ENCODE measurements at places on chromosomes 5 and 9. TPM values are rescaled to one million over a fixed set of nuclear protein-coding genes. Genes with fewer than 3 reads are reported as not detected.
A peak's percentile ranks its signal among the peaks of the same experiment; 100 is the strongest.

DNA sequence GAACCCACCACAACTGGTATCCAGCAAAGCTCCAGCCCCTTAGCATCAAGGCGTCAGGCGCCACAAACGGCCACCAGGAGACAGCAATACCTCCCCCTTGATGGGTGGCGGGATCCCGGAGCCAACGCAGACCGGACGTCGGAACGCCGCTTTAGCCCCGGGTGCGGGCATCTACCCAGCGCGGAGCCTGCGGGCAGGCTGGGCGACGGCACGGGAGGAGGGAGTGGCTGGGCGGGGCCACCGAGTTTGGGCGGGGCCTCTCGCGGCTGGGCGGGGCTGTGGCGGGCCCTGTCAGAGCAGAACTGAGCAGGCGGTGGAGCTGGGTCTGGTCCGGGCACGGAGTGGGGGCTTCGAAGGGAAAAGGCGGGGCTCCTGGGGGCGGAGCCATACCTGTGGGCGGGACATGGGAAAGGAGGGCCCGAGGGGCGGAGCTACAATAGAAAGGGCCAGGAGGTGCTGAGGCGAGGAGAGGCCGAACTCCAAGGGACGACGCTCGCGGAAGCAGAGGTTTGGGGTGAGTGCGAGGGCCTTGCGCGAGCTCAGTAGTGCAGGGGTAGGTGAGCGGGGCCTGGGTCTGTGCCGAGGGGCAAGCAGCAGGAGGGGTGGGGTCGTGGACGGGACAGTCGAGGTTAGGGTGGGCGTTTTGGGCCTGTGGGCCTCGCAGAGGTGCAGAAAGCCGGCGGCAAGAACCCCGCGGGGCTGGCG, 40.2 kb upstream of the GARNL3 start:
- DNase-seq, result peak; percentile 96

GRCh38 chr9:135159801-135160200, 72.3 kb downstream of the OLFM1 start:
- no peak for DNase-seq

- DNase-seq, result no peak
Observed at GRCh38 chr9:72524820-72525540, 3.6 kb downstream of the TMC1 start.

- peak; percentile 26 for DNase-seq
Observed at GRCh38 chr9:129712634-129713401, 40.0 kb downstream of the PTGES start.

GRCh38 chr5:97752871-97753270, 569.8 kb upstream of the RIOK2 start:
- DNase-seq, result no peak

The NDST1 gene
- total RNA-seq, result 76.0 TPM

The NAIP gene
- total RNA-seq, result 0.68 TPM

The TBC1D2 gene
- total RNA-seq, result 4.9 TPM

Data from G401 (cell line).